ENCODE measurements at places on chromosomes 12 and 14.

GRCh38 chr12:4563336-4563735 is 1.3 kb downstream of the DYRK4 start:
- no peak for DNase-seq

- DNase-seq, result no peak
Measured at GRCh38 chr12:19783547-19784444, 344.5 kb downstream of the AEBP2 start.

DNA sequence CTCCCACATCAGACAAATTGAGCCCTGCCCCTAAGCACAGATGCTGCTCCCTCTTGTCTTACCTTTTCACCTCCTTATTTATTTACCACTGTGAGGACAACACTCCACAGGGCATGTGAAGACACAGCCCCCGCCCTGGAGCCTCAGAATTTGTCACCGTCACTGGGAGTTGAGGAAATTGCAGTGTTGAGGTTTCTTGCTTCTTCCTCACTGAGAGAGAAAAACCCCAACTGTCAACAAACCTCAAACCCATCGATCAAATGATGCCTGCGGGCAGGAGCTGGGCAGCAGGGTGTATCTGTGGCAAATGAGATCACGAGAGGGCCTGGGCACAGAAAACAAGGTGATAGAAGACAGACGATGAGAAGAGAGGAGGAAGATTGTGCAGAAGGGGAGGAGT is 30.5 kb upstream of the PLEKHG3 start:
- DNase-seq, result no peak

DNA sequence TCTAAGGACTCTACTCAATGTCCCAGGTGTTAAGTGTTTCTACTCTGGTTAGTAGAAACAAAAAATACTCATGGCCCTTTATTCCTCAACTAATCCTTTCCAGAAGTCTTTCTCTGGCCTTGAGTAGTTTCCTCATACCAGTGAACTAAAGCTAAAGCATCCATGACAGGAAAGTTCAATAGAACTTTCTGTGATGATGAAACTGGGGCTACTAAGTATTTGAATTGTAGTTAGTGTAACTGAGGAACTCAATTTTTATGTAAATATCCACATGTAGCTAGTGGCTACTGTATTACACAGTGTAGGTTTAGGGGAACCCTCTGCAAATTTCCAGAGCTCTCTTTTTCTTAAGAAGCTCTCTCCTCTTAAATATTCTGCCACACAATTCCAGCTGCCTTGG is 63.7 kb downstream of the R3HDM2 start:
- no peak for DNase-seq

GRCh38 chr12:49776413-49776812 is 35.1 kb downstream of the TMBIM6 start:
- DNase-seq, result no peak

All from NCI-H1436 treated with DMSO at 0.1 percent for 48 hours (cell line).